Tibial nerve (tissue), 4 donors: ENCODE measurements at places on chromosomes 16 and 17. TPM values are rescaled to one million over a fixed set of nuclear protein-coding genes. Genes with fewer than 3 reads are reported as not detected.

- DNase-seq, result no peak
- no peaks in the 10 kb centered on the region for H3K36me3 ChIP-seq
- H3K27me3 ChIP-seq, result peaks cover 14% of the 10 kb centered on the region
- H3K27ac ChIP-seq, result no peak overlapping the region
- no peak overlapping the region for H3K4me3 ChIP-seq
These were observed 16.3 kb downstream of the TTLL6 start for GRCh38 chr17:48800626-48801217.

GRCh38 chr17:79991140-79991923 lies 44.3 kb downstream of the TBC1D16 start:
- H3K4me1 ChIP-seq, result peaks cover 38% of the 10 kb centered on the region
- no peaks in the 10 kb centered on the region for H3K27me3 ChIP-seq
- peak; percentile 59 for DNase-seq
- H3K4me3 ChIP-seq, result peak overlapping the region; percentile 46

DNA sequence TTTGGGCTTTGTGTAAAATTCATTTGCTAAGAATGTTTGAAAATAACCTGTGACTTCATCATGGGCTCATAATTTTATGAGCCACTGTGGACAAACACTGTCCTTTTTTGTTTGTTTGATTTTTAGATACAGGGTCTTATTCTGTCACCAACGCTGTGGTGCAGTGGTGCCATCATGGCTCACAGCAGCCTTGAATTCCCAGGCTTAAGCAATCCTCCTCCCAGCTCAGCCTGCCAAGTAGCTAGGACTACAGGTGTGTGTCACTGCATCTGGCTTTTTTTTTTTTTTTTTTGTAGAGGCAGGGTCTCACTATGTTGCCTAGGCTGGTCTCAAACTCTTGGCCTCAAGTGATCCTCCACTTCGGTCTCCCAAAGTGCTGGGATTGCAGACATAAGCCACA lies 8.3 kb downstream of the TEX2 start:
- H3K4me1 ChIP-seq, result peaks cover 18% of the 10 kb centered on the region
- no peak overlapping the region for H3K27ac ChIP-seq
- H3K4me3 ChIP-seq, result no peak overlapping the region

- no peaks in the 10 kb centered on the region for H3K4me1 ChIP-seq
- no peak for DNase-seq
- H3K36me3 ChIP-seq, result no peaks in the 10 kb centered on the region
- no peak overlapping the region for H3K4me3 ChIP-seq
- no peak overlapping the region for H3K27ac ChIP-seq
- peaks cover 18% of the 10 kb centered on the region for H3K27me3 ChIP-seq
These were observed 47.4 kb downstream of the RBFOX3 start for GRCh38 chr17:79563237-79564013.

- no peak for DNase-seq
- H3K27ac ChIP-seq, result no peak overlapping the region
- no peaks in the 10 kb centered on the region for H3K27me3 ChIP-seq
- H3K4me1 ChIP-seq, result no peaks in the 10 kb centered on the region
- no peak overlapping the region for H3K4me3 ChIP-seq
- H3K36me3 ChIP-seq, result no peaks in the 10 kb centered on the region
These were observed 59.4 kb downstream of the MGAT5B start for GRCh38 chr17:76927577-76927976.

DNA sequence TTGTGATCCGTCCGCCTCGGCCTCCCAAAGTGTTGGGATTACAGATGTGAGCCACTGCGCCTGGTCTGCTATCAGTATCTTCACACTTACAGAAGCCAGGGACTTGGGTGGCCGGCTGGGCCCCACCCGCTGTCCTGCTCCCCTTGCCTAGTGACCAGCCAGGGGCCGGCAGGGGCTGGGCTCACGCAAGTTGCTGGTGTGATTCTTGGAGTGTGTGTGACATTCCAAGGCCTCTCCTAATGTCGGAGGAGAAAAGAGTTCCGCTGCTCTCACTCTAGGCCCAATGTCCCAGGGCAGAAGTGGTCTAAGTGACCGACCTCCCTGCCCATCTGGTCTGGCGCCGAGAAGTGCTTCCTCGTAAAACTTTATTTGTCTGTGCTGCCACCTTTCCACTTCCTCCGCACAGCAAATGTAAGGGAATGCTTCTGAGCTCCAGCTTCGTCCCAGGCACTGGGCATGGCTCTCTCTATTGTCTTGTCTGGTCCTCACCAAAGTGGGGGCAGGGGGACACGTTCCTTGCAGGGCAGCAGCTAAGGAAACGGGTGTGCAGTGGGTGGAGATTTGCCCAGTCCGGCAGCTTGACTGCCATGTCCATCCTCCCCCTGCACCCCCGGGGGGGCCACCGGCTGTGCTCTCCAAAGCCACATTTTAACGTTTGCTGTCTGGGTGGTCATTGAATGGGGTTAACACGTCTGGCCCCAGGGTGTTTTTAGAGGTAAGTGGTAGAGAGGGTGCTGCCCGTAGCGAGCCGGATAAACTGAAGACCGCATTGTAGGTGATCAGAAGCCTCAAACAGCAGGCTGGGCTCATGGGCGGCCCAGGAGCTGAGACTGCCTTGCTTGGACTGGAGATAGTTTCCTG lies 7.8 kb upstream of the GSE1 start:
- no peak for DNase-seq
- no peaks in the 10 kb centered on the region for H3K36me3 ChIP-seq
- no peaks in the 10 kb centered on the region for H3K27me3 ChIP-seq

DNA sequence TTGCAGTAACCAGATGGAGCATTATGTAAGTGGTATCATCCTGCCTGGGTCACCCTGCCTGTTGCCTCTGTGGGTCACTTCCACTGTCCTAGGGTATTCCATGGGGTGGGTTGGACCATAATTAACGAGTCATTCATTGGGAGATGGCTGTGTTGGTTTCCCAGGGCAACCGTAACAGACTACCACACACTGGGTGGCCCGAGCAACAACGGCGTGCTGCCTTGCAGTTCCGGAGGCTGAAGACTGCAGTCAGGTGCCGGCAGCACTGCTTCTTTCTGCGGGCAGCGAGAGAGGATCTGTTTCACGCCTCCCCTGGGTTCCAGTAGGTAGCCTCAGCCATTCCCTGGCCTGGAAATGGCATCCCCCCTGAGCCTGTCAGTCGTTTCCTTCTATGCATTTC lies 28.9 kb upstream of the CMIP start:
- no peak for DNase-seq
- no peaks in the 10 kb centered on the region for H3K36me3 ChIP-seq
- H3K4me1 ChIP-seq, result no peaks in the 10 kb centered on the region
- H3K27me3 ChIP-seq, result no peaks in the 10 kb centered on the region

GRCh38 chr16:72442385-72443158 lies 270.6 kb upstream of the PMFBP1 start:
- H3K27me3 ChIP-seq, result no peaks in the 10 kb centered on the region
- DNase-seq, result no peak
- H3K36me3 ChIP-seq, result no peaks in the 10 kb centered on the region
- no peaks in the 10 kb centered on the region for H3K4me1 ChIP-seq
- H3K4me3 ChIP-seq, result no peak overlapping the region

Gene C16orf96
- total RNA-seq, result not detected

DNA sequence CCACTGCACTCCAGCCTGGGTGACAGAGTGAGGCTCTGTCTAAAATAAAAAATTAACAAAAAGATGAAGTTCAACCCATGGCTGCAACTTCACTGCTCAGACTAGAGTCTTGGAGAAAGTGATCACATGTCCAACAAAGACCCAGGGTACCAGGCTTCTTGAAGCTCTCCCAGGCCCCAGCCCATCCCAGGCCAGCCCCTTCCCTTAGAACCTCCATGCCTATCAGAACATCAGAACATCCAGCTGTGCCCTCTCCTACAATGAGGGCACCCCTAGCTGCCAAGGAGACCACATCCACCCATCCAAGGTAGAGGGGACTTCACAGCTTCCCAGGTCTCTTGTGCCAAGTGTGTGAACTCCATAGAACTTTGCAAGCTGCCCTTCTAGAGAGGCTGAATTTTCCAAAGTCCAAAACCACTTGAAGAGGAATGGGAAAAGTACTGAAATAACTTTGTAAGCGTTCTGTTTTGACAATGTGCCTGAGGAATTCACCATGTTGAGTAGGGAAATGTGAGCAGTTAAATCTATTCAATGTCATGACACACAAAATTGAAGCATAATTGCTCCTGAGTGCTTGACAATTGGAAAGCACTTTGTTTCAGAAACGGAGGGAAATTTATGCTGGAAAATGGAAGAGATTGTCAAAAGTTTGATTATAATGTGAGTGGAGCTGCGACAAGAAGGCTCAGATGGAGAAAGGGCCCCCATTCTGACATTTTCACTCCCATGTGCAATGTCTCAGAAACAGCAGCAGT lies 230.4 kb downstream of the ZNF423 start:
- no peak overlapping the region for H3K27ac ChIP-seq
- H3K27me3 ChIP-seq, result no peaks in the 10 kb centered on the region
- DNase-seq, result no peak

- H3K27ac ChIP-seq, result no peak overlapping the region
- DNase-seq, result no peak
- peaks cover 5% of the 10 kb centered on the region for H3K4me1 ChIP-seq
- H3K27me3 ChIP-seq, result no peaks in the 10 kb centered on the region
- H3K4me3 ChIP-seq, result no peak overlapping the region
These were observed 17.0 kb upstream of the NAGS start for GRCh38 chr17:43987131-43988021.

Gene SPATA32
- total RNA-seq, result not detected

Gene CBX1
- 59.0 TPM for total RNA-seq

Gene CEP112
- 26.0 TPM for total RNA-seq

DNA sequence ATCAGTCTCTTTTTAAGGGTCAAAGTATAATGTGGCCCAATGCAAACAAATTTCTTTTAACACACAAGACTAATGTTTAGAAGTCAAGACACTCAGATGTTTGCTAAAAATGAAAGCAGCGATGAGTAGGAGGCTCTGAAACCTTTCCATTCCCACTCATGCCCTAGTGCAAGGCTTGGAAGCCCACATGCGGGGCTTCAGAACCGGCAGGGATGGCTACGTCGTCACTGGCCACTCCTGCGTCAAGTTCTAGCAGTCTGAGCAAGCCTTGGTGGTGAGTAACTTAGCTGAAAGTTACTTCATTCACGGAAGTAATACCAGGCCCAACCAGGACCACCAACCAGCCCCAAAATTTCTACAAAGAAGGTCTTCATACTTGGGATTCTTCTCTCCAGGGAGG lies 14.8 kb upstream of the TMED6 start:
- no peak overlapping the region for H3K27ac ChIP-seq
- DNase-seq, result no peak
- no peaks in the 10 kb centered on the region for H3K4me1 ChIP-seq
- no peaks in the 10 kb centered on the region for H3K27me3 ChIP-seq
- H3K4me3 ChIP-seq, result no peak overlapping the region

- H3K4me1 ChIP-seq, result no peaks in the 10 kb centered on the region
- DNase-seq, result no peak
- no peaks in the 10 kb centered on the region for H3K27me3 ChIP-seq
- H3K27ac ChIP-seq, result no peak overlapping the region
These were observed 15.7 kb downstream of the LYRM1 start for GRCh38 chr16:20916289-20916688.

DNA sequence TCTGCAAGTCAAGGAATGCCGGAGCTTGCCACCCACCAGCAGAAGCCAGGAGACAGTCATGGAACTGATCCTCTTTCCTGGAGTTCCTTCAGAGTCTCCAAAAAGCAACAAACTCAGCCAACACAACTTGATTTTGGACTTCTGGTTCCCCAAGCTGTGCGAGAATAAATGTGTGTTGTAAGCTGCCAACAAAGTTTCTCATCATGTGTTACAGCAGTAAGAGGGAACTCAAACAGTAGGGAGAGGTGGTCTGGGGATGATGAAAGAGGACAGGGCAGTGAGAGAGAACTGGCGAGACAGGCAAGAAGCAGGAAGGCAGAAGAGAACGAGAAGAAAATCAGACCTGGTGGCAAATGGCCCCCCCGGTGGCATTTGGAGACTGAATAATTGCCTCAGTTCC lies 204.9 kb downstream of the MAF start:
- no peak overlapping the region for H3K4me3 ChIP-seq
- DNase-seq, result no peak
- H3K36me3 ChIP-seq, result no peaks in the 10 kb centered on the region
- H3K4me1 ChIP-seq, result no peaks in the 10 kb centered on the region
- H3K27me3 ChIP-seq, result no peaks in the 10 kb centered on the region
- H3K27ac ChIP-seq, result no peak overlapping the region

DNA sequence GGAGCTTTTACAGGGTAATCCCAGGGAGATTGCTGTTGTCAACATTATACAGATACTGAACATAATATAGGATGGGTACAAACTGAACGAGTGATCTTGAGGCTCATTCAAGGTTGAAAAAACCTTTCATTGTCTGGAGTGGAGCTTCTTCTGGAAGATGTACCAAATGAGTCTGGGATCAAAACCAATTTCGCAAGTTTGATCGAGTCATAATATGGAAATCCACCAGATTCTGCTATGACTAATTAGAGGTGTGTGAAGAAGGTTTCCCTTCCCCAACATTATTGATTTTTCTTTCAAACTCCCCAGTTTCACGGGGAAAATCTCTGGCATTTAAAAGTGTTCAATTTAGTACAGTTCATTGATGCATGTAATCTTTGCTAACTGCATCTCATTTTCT lies 324.1 kb downstream of the ZFHX3 start:
- H3K4me3 ChIP-seq, result no peak overlapping the region
- no peak for DNase-seq
- no peaks in the 10 kb centered on the region for H3K4me1 ChIP-seq
- no peaks in the 10 kb centered on the region for H3K27me3 ChIP-seq
- no peaks in the 10 kb centered on the region for H3K36me3 ChIP-seq

Gene TMC8
- 18.3 TPM for total RNA-seq

Gene GOSR2
- 39.3 TPM for total RNA-seq

DNA sequence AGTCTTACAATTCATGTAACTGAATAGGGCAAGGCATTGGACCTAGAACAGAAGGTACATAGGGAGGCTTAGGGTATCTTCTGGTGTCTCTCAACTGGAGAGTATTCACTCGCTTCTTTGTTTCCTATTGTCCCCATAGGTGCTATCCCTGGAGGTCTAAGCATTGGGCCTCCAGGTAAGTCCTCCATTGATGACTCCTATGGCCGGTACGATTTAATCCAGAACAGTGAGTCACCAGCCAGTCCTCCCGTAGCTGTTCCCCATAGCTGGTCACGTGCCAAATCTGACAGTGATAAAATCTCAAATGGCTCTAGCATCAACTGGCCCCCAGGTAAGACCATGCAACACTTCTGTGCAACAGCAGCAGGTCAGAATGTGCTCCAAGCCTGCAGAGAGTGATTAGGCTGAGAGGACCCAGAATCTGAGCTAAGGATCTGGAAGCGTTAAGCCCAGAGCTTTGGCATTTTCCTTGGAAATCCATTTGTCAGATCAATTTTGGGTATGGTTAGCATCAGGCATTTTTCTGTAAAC lies 35.7 kb downstream of the TMC6 start:
- peaks cover 3% of the 10 kb centered on the region for H3K36me3 ChIP-seq
- H3K4me1 ChIP-seq, result no peaks in the 10 kb centered on the region
- H3K27ac ChIP-seq, result no peak overlapping the region
- no peak for DNase-seq
- no peak overlapping the region for H3K4me3 ChIP-seq

Gene LGALS9B
- total RNA-seq, result not detected

GRCh38 chr17:30093463-30094147 lies 23.0 kb upstream of the NSRP1 start:
- H3K4me3 ChIP-seq, result no peak overlapping the region
- no peaks in the 10 kb centered on the region for H3K36me3 ChIP-seq
- no peak for DNase-seq
- H3K4me1 ChIP-seq, result no peaks in the 10 kb centered on the region
- no peak overlapping the region for H3K27ac ChIP-seq

Gene NMT1
- total RNA-seq, result 97.9 TPM
